MCF 10A (cell line): ENCODE measurements at places on chromosomes 1 and 21.

DNA sequence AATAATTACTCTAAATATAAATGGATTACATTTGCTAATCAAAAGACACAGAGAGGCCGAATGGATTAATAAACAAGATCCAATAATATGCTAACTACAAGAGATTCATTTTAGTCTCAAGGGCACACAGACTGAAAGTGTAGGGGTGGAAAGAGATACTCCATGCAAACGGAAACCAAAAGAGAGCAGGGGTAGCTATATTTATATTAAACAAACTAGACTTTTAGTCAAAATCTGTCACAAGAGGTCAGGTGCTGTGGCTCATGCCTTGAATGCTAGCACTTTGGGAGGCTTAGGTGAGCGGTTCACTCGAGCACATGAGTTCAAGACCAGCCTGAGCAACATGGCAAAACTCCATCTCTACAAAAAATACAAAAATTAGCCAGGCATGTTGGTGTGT lies 33.6 kb upstream of the DISP1 start:
- DNase-seq: no peak

GRCh38 chr1:165226326-165226725 lies 130.2 kb downstream of the LMX1A start:
- DNase-seq: no peak

GRCh38 chr1:39214998-39215873 lies 10.7 kb downstream of the MACF1 start:
- no peak for DNase-seq

DNA sequence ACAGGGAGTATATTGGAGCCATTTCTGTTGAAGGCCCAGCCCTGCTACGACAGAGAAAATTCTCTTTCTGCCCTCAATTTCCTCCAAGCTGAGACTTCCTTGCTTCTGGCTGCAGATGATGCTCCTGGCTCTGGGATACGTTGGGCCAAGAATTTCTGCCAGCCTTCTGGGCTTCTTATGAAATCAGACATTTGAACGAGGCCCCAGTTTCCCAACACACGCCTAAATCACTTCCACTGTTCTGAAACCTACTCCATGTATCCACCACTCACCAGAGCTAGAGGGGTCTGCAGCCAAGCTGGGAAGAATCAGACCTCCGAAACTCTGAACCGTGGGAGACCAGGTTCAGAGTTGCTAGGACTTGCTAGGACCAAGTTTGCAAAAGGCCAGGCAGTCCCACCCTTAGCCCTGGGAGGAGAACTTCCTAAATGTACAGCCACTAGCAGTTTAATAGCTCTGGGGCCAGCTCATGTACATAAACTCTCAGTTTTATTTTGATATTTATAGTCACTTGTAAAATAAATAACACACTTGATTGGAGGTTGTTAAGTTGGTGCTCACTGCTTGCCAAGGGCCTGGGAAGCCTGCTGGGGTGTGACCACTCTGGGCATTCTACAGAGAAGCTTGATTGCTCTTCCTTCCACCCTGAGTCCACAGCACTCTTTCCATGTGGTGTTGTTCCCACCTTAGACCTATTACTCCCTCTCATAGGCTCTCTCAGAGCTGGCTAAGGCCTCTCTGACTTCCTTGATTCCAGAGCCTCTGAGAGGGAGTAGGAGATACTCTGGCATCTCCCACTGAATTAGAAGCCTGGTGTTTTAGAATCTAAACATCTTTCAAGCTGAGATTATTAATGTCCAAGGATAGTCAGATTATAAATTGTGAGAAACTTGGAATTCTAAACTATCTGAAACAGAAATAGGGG lies 83.4 kb upstream of the TRABD2B start:
- no peak for DNase-seq

DNA sequence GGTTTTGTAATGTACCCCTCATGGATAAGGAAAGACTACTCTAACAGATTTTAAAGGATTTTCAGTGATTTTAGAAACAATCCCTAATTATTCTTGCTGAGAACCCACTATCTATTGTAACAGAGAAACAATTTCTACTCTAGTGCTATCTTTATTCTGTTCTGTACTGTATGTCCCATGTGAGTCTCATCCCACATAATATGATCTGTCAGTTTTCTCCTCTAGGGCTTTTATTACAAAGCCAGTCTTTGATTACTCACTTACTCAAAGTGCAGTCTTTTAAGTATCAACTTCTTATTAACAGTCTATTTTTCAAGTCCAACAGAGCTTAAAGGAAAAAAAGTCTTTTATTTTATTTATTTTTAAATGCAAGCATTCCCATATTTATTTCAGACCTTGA lies 54.8 kb downstream of the CTH start:
- no peak for DNase-seq

GRCh38 chr1:59577774-59578173 lies 237.0 kb upstream of the HOOK1 start:
- no peak for DNase-seq
